ENCODE measurements at places on chromosomes 1 and 21. TPM values are rescaled to one million over a fixed set of nuclear protein-coding genes. Genes with fewer than 3 reads are reported as not detected.
A peak's percentile ranks its signal among the peaks of the same experiment; 100 is the strongest.

GRCh38 chr1:247204177-247204647 lies 32.4 kb upstream of the ZNF124 start:
- no peak overlapping the region for H3K4me3 ChIP-seq
- no peaks in the 10 kb centered on the region for H3K27me3 ChIP-seq
- no peak overlapping the region for H3K27ac ChIP-seq
- H3K4me1 ChIP-seq = peaks cover under 1% of the 10 kb centered on the region
- DNase-seq = no peak

DNA sequence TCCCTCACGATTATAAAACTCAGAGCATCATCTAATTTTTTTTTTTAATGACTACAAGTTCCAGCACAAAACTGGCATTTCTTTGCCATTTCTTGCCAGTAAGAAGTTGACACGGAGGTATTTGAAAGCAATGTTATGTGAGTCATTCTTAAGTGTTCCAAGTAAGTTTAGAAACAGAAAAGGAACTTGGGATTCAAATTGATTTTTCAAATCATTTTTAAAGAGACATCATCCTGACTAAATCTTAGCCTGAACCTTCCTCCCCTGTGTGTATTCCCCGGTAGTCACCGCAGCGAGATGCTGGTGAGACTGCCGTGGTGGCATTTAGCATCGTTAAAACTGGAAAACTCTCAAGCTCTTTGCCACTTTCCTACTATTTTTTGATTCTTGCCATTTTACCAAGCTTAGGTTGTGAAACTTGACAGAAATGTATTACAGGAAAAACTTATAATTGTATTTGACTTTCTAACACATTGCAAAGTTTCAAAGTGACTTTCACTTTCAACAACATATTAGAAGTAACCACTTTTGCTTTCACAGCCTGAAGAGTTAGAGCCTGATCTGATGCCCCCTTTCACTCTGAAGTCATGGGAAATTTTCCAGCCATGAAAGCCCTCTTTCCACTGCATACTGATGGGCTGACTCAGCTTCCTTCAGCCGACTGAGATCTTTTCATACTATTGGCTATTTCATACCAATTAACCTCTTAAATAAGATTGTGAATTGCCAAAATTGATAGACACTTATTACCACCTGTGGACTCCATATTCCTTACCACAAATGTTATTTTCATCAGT lies 61.4 kb downstream of the OLFML2B start:
- H3K4me3 ChIP-seq = no peak overlapping the region
- no peaks in the 10 kb centered on the region for H3K4me1 ChIP-seq
- H3K27ac ChIP-seq = no peak overlapping the region

- H3K4me1 ChIP-seq = peaks cover 21% of the 10 kb centered on the region
- H3K4me3 ChIP-seq = no peak overlapping the region
- no peak overlapping the region for H3K27ac ChIP-seq
- H3K36me3 ChIP-seq = no peaks in the 10 kb centered on the region
- no peak for DNase-seq
Measured at GRCh38 chr1:220527279-220527907, 543 bp upstream of the MARK1 start.

DNA sequence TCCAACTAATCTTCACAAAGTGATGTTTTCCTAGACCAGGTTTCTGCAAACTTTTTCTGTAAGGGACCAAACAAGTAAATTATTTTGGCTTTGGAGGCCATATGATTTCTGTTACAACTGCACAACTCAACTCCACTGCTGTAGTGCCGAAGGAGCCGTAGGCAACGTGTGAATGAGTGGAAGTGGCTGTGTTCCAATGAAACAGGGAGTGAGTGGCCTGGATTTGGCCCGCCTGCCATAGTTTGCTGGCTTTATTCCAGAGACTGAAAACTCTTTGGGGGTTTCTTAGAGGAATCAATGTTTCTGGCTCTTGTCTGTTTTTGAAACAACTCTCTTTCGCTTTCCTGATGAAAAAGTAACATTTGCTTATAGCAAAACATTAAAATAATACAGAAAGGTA lies 12.6 kb upstream of the ACTL8 start:
- H3K27me3 ChIP-seq = no peaks in the 10 kb centered on the region
- DNase-seq = no peak
- no peak overlapping the region for H3K27ac ChIP-seq
- no peaks in the 10 kb centered on the region for H3K36me3 ChIP-seq
- no peaks in the 10 kb centered on the region for H3K4me1 ChIP-seq

GRCh38 chr1:2038229-2038628 lies 12.0 kb upstream of the PRKCZ start:
- H3K36me3 ChIP-seq = no peaks in the 10 kb centered on the region
- no peak for DNase-seq
- H3K4me1 ChIP-seq = no peaks in the 10 kb centered on the region
- H3K4me3 ChIP-seq = no peak overlapping the region

DNA sequence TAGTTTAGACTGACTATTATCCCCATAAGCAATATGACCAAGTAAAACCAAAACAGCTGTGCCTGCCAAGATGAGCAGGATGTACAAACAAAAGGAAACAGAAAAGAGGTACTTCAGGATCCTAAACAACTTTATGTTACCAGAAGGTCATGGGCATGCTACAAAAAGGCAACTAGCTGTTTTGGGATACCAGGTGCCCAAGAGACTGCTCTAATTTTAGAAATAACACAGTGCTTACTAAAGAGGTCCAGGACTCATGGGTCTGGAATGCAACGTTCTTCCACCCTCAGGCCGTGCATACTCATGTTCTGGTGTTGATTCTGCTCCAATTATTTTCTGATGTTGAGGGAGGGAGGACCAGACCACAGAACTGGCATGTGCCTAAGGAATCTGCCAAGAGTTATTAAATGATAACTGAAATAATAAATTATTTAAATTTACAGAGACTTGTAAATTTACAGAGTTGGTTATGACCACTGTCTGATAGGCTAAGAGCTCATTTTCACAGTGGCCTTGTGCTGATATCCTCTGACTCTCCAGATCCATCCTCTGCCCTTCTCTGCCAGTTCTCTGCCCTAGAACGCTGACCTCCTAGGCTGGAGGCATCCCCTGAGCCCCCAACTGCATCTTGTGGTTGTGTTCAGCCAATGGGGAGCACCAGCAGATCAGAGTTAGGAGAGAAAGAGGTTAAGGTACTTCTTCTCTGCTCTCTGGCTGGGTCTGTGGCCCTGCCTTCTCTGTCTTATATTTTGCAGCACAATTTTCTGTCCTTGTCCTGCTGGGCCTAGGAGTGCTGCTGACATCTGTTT lies 37.7 kb upstream of the BCL10 start:
- H3K27me3 ChIP-seq = no peaks in the 10 kb centered on the region
- no peaks in the 10 kb centered on the region for H3K4me1 ChIP-seq
- H3K27ac ChIP-seq = no peak overlapping the region
- H3K4me3 ChIP-seq = no peak overlapping the region

GRCh38 chr1:217059401-217059800 lies 336.2 kb upstream of the ESRRG start:
- H3K4me1 ChIP-seq = no peaks in the 10 kb centered on the region
- no peak overlapping the region for H3K27ac ChIP-seq

GRCh38 chr1:35726450-35727433 lies 8.1 kb upstream of the C1orf216 start:
- DNase-seq = peak; percentile 53
- H3K4me3 ChIP-seq = no peak overlapping the region
- no peaks in the 10 kb centered on the region for H3K36me3 ChIP-seq

- no peak overlapping the region for H3K27ac ChIP-seq
- H3K4me3 ChIP-seq = no peak overlapping the region
- no peaks in the 10 kb centered on the region for H3K36me3 ChIP-seq
- H3K4me1 ChIP-seq = no peaks in the 10 kb centered on the region
Measured at GRCh38 chr1:206960676-206961386, 9.4 kb downstream of the FCAMR start.

GRCh38 chr1:234326497-234327366 lies 46.5 kb upstream of the COA6 start:
- H3K27ac ChIP-seq = no peak overlapping the region
- no peaks in the 10 kb centered on the region for H3K36me3 ChIP-seq
- peak; percentile 51 for DNase-seq
- H3K4me1 ChIP-seq = no peaks in the 10 kb centered on the region
- H3K27me3 ChIP-seq = no peaks in the 10 kb centered on the region
- no peak overlapping the region for H3K4me3 ChIP-seq

GRCh38 chr1:51175278-51175677 lies 60.8 kb upstream of the RNF11 start:
- DNase-seq = no peak
- no peaks in the 10 kb centered on the region for H3K4me1 ChIP-seq
- no peaks in the 10 kb centered on the region for H3K27me3 ChIP-seq
- no peaks in the 10 kb centered on the region for H3K36me3 ChIP-seq
- no peak overlapping the region for H3K4me3 ChIP-seq
- no peak overlapping the region for H3K27ac ChIP-seq

DNA sequence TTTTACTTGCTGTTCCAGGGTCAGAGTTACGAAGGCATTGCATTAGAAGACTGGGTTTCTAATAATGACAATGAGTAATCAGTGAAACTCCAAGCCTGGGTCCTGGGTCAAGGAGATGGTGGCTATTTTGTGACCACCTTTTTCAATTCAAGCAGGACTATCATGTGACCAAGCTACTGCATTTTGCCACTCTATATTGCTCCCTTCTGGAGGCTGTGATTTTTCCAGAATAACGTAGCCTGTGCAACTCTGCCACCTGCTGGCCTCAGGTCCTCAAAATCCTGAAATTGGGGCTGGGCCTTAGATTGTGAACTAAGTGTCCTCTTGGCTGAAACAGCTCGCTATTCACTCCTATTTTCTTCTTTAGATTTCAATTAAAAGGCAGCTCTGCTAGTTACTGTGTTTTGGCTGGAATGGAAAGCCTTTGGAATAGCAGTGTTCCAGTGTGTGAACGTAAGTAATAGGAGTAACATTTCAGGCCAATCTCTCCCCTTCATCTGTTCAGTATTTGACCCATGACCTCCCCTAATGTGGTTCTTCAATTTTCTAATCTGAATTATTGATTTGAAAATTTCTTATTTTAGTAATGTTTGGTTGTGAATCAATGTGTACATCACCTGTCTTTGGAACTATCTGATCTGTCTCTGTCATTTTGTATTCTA lies 52.9 kb upstream of the CD46 start:
- peak; percentile 73 for DNase-seq
- no peak overlapping the region for H3K27ac ChIP-seq
- no peaks in the 10 kb centered on the region for H3K36me3 ChIP-seq
- no peaks in the 10 kb centered on the region for H3K4me1 ChIP-seq
- H3K27me3 ChIP-seq = no peaks in the 10 kb centered on the region
- H3K4me3 ChIP-seq = no peak overlapping the region

DNA sequence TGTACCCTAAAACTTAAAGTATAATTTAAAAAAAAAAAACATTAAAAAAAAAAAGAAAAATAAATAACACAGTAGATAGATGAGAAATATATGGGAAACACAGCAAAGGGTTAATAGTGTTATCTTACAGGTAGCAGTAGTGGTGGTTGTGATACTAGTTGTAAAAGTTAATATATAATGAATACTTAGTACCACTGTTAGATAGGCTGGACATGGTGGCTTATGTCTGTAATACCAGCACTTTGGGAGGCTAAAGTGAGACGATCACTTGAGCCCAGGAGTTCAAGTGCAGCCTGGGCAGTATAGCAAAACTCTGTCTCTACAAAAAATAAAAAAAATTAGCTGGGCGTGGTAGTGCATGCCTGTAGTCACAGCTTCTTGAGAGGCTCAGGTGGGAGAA lies 32.6 kb upstream of the CD46 start:
- no peak overlapping the region for H3K4me3 ChIP-seq
- no peaks in the 10 kb centered on the region for H3K4me1 ChIP-seq
- no peaks in the 10 kb centered on the region for H3K36me3 ChIP-seq
- no peaks in the 10 kb centered on the region for H3K27me3 ChIP-seq
- no peak for DNase-seq
- H3K27ac ChIP-seq = no peak overlapping the region

GRCh38 chr1:163202833-163203451 lies at the start of gene RGS5:
TSS of gene RGS5 (minus strand) at chr1:163202916. CDS start at chr1:163202835, 81 bp downstream.
- H3K36me3 ChIP-seq = no peaks in the 10 kb centered on the region
- no peak within 1 kb of the TSS for H3K4me3 ChIP-seq
- H3K4me1 ChIP-seq = no peaks in the 10 kb centered on the region
- H3K27ac ChIP-seq = no peak within 1 kb of the TSS

Gene FAM110D
- total RNA-seq = 0.50 TPM

Gene PLA2G2A
- 441 TPM for total RNA-seq

Gene BRINP3
- not detected for total RNA-seq

Data from liver (tissue), 10 donors.